ENCODE measurements at places on chromosomes 4 and X.
A peak's percentile ranks its signal among the peaks of the same experiment; 100 is the strongest.

DNA sequence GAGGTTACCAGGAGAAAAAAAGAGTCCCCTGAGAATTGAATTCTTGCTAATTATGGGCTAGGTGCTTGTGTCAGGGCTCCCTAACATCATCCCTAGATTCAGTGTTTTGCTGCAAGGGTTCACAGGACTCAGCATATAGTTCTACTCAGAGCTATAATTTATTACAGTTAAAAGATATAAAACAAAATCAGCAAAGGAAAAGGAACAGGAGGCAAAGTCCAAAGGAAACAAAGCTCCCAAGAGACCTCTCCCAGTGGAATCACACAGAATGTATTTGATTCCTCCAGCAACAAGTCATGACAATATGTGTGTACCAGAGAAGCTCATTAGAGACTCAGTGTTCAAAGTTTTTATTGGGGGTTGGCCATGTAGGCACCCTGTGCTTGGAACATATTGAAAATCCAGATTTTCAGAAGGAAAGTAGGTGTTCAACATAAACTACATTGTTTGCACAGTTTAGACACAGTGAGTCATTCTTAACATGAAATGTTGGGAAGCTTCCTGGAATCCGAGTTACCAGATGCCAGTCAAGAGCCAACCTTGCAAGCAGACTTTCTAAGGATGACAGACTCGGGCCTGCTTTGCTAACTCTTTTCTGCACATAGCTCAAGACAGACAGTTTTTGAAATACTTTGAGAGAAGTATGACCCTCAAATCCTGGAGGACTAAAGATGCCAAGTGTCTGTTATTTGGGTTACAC lies 311.3 kb upstream of the EMCN start:
- DNase-seq, result no peak

GRCh38 chr4:138162259-138162658 lies 79.9 kb downstream of the SLC7A11 start:
- DNase-seq, result no peak

GRCh38 chr4:62302710-62303109 lies 1102.6 kb downstream of the ADGRL3 start:
- no peak for DNase-seq

- no peak for DNase-seq
Measured at GRCh38 chr4:46249516-46249915, 125.7 kb upstream of the GABRG1 start.

GRCh38 chrX:52594658-52595057 lies 60.0 kb downstream of the SSX7 start:
- DNase-seq, result no peak

DNA sequence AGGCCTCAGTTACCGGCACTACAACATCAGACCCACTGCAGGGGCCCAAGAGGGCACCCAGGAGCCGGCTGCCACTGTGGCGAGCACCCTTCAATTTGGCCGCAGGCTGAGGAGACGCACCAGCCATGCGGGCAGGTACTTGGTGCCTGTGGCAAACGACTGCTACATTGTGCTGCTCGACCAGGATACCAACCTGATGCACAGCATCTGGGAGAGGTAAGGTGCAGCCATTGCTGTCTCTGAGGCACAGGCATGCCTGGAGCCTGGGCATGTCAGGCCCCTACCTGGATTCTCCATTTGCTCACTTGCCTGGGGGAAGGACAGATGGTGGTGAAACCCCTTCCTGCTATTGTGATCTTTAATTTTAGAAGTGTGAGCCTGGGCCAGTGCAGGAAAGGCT lies 30.1 kb downstream of the MAN2B2 start:
- no peak for DNase-seq

DNA sequence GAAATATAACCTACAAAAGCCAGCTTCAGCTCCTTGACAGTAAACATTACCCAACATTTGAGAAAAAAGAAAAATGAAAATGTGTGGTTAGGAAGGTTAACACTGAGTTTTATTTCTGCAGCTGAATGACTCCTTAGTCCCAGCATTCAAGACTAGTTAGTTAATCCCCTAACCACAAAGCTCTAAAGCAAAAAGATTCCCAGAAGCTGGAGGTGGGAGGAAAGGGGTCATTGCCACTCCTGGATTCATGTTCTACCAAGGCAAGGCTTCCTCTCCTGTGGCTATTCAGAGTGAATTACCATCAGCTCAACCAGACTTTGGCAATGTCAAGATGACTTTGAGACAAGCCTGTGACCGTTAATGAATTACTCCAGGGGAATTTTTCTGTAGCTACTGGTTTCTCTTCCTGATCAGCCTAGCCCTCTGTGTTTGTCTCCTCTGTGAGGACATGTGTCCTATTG lies 63.6 kb downstream of the HADH start:
- no peak for DNase-seq

DNA sequence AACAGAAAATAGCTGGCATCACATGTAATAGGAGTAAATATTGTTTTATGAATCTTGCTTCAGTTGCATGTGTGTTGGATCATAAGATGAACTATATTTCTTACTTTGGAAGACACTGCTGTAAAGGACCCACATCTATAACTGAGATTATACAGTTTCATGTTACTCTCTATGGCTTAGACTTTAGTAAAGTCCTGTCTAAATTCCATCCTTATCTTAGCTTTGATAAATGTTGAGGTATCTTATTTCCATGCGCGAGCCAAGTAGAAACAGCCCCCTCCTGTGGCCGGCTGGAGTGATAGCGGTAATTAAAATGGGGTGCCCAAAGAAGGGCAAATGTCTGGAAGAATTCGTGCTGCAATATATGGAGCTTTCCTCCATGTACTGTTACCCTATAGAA lies 43.0 kb downstream of the CCDC158 start:
- no peak for DNase-seq

DNA sequence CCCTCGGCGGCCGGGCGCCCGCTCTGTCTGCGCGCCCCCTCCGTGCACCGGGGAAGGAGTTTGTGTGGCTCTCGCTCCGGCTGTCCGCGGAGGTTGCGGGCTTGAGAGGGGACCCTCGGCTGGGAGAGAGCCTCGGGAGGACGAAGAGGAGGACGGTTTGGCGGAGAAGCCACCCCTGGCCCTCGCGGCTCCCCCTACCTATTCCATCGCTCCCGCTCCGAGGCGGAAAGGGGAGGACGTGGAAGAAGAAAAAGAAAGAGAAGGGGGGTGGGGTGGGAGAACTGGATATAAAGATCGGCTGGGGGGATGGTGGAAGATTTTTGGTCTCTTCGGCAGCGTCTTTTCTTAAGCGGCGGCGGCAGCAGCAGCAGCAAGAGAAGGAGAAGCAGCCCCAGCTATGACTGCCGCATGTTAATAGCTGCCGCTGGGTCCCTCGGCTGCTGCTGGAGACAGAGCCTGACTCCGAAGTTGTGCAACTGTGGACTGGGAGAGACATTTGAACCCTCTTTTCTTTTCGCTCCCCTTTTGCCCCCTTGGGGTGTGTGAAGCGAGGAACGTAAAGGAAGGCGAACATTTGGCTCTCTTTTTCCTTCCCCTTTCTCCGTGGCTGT lies 895 bp downstream of the ADGRL3 start:
- DNase-seq, result no peak

GRCh38 chr4:73603271-73603710 lies 16.9 kb downstream of the RASSF6 start:
- DNase-seq, result no peak

GRCh38 chrX:44967221-44967620 lies 94.2 kb downstream of the KDM6A start:
- no peak for DNase-seq

GRCh38 chr4:174340714-174341113 lies 57.0 kb downstream of the CEP44 start:
- DNase-seq, result no peak

- DNase-seq, result no peak
Measured at GRCh38 chr4:139458999-139459398, 5.1 kb downstream of the RAB33B start.

DNA sequence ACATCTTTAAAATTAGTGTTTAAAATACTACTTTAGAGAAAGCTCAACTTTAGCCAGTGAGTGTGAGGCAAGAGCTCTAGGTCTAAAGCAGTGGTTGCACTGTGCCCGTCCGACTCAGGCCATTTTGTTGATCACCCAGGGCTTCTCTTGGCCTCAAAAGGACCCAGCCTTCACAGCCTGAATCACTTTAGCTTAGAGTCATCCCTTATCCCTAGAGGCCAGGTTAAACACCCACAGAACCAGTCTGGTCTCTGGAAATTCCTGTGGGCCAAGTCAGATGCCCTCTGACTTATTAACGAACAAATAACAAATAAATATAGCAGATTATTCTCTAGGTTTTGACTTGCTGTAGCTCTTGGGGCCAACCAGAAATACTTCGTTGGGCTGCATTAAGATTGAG lies 102.3 kb downstream of the WWC2 start:
- DNase-seq, result no peak

- peak; percentile 53 for DNase-seq
Measured at GRCh38 chr4:173529477-173530325, at the start of gene HAND2. Gene HAND2, minus strand, starts transcription at chr4:173530229. Its CDS starts 940 bp downstream, at chr4:173529289.

- no peak for DNase-seq
Measured at GRCh38 chr4:115154826-115155225, 41.4 kb upstream of the NDST4 start.

- no peak for DNase-seq
Measured at GRCh38 chrX:19886883-19887531, 393 bp downstream of the SH3KBP1 start.

DNA sequence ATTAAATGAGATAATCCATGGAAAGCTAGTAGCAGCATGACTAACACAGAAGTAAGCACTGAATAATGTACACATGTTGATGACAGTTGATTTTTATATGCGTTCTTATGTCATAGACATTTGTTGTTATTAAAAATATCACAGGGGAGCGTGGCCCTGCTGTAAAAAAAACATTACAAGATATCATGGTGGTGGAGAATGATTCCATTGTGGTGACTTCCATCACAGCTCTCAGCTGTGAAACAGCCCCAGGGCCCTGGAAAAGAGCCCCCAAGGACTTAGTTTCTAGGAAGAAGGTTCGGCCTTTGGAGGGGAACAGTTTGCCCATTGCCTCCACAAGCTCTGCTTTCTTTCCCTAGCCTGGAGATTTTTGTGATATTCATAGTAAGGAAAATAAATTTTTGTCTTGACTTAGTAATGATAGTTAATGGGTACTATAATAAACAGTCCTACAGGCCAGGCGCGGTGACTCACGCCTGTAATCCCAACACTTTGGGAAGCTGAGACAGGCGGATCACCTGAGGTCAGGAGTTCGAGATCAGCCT lies 49.9 kb downstream of the FAM114A1 start:
- DNase-seq, result no peak

- DNase-seq, result no peak
Measured at GRCh38 chrX:50448565-50448964, 22.1 kb downstream of the DGKK start.

DNA sequence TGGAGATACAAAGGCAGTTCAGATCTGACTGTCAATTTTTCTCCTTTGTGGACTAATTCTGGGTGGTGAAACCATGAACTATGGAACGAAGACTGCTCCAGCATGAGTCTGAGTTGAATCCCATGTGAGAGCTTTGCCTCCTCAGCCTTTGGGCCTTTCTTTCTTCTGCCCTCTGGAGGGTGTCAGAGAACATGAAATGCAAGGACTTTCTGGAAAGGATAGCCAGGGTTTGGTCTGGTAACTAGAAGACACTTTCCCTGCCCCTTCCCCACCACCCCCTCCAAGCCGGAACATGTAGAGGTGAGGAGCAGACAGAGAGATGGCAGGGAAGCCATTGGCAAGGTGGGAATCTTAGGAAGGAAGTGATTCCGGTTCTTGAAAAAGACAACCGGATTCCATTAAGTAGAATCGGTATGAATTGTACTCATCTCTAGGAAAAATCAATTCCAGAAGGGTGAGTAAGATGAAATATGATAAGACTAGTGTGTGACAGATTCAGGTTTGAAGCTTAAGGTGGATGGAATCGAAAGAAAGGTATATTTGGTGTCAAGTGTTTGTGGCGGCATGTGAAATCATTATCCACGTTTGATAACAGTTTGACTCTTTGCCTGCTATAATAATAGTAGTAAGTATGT lies 19.0 kb downstream of the FHL1 start:
- no peak for DNase-seq

DNA sequence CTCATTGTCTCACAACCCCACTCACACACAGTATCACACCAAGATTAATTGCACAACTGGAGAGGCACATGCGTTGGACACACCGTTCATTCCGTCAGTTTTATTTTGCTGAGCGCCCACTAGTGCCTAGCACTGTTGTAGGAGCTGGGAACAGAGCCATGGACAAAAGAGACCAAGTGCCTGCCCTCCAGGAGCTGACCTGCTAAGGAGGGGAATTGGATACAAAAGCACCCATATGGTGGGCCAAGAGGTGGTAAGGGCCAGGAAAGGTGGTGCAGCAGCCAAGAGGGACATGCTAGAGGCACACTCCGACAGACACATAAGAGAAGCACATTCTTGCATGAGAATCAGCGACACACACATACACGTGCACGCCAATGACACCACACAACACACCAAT lies 705 bp upstream of the CRMP1 start:
- no peak for DNase-seq

GRCh38 chr4:74423104-74423503 lies 21.8 kb upstream of the AREG start:
- no peak for DNase-seq

DNA sequence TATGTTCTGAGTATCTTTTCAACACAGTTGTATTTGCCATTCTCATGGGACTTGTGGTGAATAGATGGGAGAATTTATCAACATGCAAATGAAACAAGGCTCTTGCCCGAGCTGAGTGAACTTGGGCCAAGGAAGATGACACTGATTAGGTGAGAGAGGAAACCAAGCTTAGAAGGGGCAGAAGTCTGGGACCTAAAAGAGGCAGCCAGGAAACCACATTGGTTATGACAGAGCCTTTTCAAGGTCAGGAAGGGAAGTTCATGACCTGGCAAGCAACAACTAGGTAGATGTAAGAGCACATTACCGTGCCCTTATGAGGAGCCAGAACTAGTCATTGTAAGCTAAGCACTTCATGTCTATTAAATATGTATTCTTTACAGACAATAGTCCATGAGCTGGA lies 590.3 kb downstream of the PACRGL start:
- DNase-seq, result no peak

GRCh38 chr4:124386163-124386562 lies 326.4 kb downstream of the ANKRD50 start:
- no peak for DNase-seq

DNA sequence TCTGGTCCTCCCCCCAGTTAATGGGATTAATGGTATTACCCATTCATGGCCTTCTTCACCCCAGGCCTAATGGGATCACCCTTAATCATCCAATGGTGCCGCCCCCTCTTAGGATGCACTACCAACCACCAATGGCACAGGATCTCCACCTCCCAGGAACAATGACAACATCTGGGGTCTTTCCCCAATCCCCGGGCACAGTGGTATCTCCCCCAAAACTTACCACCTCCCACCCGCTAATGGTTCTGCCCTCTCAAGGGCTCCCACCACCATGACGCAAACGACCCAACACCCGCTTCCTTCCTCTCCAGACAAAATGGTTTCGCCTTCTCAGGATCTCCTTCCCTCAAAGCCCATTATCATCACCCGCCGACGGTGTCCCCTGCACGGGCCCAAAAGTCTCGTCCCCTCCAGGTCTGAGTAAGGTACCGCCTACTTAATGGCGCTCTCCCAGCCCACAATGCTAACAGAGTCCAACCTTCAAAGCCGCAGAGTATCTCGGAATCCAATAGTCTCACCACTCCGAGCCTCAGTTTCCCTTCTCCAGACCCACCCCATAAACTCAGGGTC lies 458 bp downstream of the GRIPAP1 start:
- DNase-seq, result peak; percentile 13
